Lung (tissue), 17 donors: ENCODE measurements at places on chromosomes 4 and X. TPM values are rescaled to one million over a fixed set of nuclear protein-coding genes. Genes with fewer than 3 reads are reported as not detected.

The RCHY1 gene
- 35.9 TPM for total RNA-seq

The CD38 gene
- 47.2 TPM for total RNA-seq

The LIMCH1 gene
- total RNA-seq: 204 TPM

The EDA2R gene
- total RNA-seq: 0.23 TPM

The GPR82 gene
- 0.54 TPM for total RNA-seq

The HPGD gene
- 144 TPM for total RNA-seq

The ERAS gene
- total RNA-seq: not detected

The ARAP2 gene
- total RNA-seq: 77.8 TPM

The SUPT20HL2 gene
- not detected for total RNA-seq

The SHISA3 gene
- total RNA-seq: 13.5 TPM

The ANTXR2 gene
- total RNA-seq: 39.8 TPM
